ENCODE measurements at places on chromosomes 3 and 15.

GRCh38 chr15:58951388-58952007, 18.0 kb upstream of the SLTM start:
- DNase-seq, result no peak
- no peak overlapping the region for H3K27ac ChIP-seq
- no peak overlapping the region for H3K4me3 ChIP-seq
- peaks cover 5% of the 10 kb centered on the region for H3K27me3 ChIP-seq
- H3K36me3 ChIP-seq, result no peaks in the 10 kb centered on the region

- no peaks in the 10 kb centered on the region for H3K4me1 ChIP-seq
- peak overlapping the region; percentile 55 for H3K4me3 ChIP-seq
- H3K27ac ChIP-seq, result no peak overlapping the region
- no peaks in the 10 kb centered on the region for H3K36me3 ChIP-seq
- no peak for DNase-seq
- peaks cover 16% of the 10 kb centered on the region for H3K27me3 ChIP-seq
Observed at GRCh38 chr15:68888419-68888818, 41.9 kb upstream of the SPESP1 start.

DNA sequence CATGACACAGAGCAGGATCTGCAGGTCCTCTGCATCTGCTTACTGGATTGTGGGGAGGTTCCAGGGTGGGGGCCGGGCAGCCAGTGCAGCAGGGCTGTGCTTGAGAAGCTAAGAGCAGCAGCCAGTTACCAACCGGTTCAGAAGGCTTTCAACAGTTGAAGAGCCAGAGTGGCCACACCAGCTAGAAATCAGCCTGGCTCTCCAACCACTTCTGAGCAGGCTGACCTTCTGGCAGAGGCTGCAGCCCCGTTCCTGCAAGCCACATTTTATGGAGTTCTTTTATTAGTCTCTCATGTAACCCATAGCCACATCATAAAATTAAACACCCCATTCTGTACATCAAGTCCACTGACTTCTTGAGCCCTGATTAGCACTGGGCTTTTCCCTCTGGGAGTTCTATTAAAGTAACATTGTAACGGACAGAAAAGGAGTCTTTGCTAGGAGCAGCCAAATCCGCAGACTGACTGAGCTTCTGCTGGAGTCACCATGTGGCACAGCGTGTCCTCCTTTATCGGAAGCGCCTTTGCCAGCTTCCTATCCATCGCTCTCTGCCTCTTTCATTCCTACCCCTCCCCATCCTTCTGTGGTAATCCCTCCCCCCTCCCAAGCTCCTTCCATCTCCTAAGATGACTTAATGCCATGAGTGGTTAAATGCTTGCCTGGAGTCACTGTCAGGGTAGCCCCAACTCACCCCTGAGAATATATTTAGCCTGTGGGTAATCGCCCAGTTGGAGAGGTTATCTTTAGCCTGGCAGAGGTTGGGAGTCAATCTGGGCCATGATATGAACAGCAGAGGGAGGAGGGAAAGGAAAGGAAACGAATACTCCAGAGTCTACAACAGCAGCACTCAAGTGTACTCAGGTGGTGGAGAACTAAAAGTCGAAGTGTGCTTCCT, 138.5 kb upstream of the HES1 start:
- no peak overlapping the region for H3K4me3 ChIP-seq
- no peak for DNase-seq
- peaks cover 38% of the 10 kb centered on the region for H3K27me3 ChIP-seq

GRCh38 chr3:151309566-151309965, 7.1 kb downstream of the GPR87 start:
- no peaks in the 10 kb centered on the region for H3K36me3 ChIP-seq
- no peaks in the 10 kb centered on the region for H3K27me3 ChIP-seq
- no peak overlapping the region for H3K27ac ChIP-seq
- DNase-seq, result no peak

GRCh38 chr15:97729270-97729669, 231.2 kb upstream of the ARRDC4 start:
- H3K4me3 ChIP-seq, result no peak overlapping the region
- H3K4me1 ChIP-seq, result no peaks in the 10 kb centered on the region
- H3K36me3 ChIP-seq, result no peaks in the 10 kb centered on the region
- no peak for DNase-seq

DNA sequence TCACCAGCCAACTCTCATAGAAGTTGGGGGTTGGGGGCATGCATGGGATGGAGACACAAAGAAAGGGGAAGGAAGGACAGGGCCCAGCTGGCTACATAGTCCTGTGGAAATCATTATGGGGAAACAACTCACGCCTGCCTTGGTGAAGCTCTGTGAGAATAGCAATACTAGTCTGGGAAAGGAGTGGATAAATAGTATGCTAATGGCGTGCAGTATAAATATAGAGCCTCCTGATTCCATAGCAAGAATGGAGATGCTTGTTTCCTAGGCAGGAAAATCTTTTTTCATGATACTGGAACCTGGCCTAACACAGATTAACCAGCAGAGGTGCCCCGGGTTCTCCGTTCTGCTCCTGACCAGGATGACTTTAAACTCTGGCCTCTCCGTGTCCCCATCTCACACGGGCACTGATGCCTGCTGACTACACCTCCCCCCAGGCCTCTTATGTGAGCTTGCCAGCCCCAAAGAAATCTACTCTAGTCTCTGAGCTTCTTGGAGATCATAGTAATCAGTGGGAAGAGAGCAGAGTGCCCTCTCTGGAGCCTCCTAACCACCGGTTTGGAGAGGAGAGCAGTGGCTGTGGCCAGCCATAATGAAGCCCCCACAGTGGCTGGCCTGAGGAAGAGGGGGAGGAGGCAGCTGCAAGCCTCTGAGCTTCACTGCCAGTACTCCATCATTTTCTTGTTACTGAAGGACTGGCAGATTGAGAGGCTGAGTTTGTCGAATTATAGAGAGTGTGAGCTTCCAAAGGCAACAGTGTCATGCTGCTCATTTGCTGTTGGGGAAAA, 355.0 kb upstream of the SEMA6D start:
- DNase-seq, result no peak
- no peak overlapping the region for H3K4me3 ChIP-seq
- H3K36me3 ChIP-seq, result no peaks in the 10 kb centered on the region
- no peaks in the 10 kb centered on the region for H3K27me3 ChIP-seq

DNA sequence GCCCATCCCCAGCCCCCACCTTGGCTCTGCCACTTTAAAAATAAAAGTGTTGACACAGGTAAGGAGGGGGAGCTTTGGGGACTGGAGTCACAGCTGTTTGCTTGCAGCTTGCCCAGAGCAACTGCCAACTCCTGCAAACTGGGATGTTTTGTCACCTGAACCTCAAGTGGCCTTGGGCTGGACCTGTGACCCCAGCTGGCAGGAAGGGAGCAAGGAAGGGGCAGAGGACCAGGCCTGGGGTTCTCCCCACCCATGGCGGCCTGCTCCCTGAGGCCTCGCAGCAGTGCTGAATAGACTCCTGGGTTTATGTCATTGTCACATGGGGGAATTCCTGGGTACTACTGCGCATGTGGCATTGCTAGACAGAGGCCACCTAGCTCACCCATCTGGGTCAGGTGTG, 246.9 kb upstream of the TLE3 start:
- DNase-seq, result no peak
- H3K27me3 ChIP-seq, result peaks cover 19% of the 10 kb centered on the region
- H3K36me3 ChIP-seq, result no peaks in the 10 kb centered on the region
- no peaks in the 10 kb centered on the region for H3K4me1 ChIP-seq

- H3K4me1 ChIP-seq, result no peaks in the 10 kb centered on the region
- DNase-seq, result no peak
- H3K27ac ChIP-seq, result no peak overlapping the region
- H3K36me3 ChIP-seq, result no peaks in the 10 kb centered on the region
- no peak overlapping the region for H3K4me3 ChIP-seq
- no peaks in the 10 kb centered on the region for H3K27me3 ChIP-seq
Observed at GRCh38 chr3:195058336-195059005, 212.5 kb downstream of the XXYLT1 start.
